ENCODE measurements at places on chromosomes 2 and 18.
A peak's percentile ranks its signal among the peaks of the same experiment; 100 is the strongest.

- DNase-seq: no peak
Measured at GRCh38 chr18:41320100-41320499, 634.9 kb upstream of the PIK3C3 start.

GRCh38 chr2:148521181-148521580, 123.4 kb upstream of the EPC2 start:
- no peak for DNase-seq

DNA sequence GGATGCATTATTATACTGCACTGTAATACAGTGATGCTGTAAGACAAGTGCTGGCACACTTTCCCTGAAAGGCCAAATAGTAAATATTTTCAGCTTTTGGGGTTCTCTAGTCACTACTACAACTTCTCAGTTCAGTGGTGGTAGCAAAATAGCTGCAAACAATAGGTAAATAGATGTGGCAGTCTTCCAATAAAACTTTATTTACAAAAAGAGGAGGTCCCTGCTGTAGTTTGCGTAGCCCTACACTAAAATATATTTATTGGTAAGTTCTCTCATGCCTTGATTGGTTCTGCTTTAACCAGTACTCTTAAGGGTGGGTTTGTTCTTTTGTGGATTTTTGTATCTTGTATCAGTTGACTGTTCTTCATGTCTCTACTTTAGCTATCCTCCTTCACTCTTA, 7.8 kb downstream of the GLS start:
- DNase-seq: no peak

- no peak for DNase-seq
Measured at GRCh38 chr2:175017618-175018414, 12.6 kb upstream of the CHN1 start.

- no peak for DNase-seq
Measured at GRCh38 chr2:96499061-96499960, 5.8 kb downstream of the NEURL3 start.

GRCh38 chr2:24675338-24675737, 117.9 kb downstream of the PTRHD1 start:
- DNase-seq: no peak

DNA sequence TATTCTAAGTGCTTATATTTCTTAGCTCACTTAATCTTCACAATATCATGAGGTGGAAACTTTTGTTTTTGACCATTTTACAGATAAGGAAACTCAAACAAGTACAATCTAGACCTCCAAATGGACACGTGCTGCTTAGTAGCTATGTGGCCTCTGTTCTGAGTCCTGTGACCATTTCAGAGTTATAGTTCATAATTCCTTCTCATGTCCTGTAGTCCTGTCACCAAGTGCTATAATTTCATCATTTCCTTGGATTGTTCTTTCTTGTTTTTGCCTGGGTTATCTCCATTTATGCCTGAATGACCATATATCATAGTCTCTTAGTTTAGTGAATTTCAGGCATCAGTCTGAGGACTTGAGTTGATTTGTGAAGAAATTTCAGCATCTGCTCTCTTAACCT, 91.7 kb downstream of the NUP35 start:
- DNase-seq: no peak

DNA sequence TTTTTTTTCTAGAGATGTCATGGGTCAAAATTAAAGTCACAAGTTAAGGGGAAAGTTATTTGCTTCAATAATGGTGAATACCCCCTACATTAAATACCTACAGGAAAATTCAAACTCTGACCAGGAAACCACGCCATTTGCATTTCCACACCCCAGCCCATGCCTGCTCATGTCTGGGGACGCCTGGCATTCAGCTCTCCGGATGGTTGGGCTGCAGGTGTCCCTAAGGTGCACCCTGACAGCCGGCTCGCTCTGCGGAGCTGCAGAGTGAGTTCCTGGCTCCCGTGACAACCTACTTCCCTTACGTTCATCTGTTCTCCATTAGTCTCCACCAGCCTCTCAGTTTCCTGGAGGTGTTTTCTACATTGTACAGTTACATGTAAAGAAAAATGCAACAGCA, 122.7 kb upstream of the RIOK3 start:
- DNase-seq: no peak

DNA sequence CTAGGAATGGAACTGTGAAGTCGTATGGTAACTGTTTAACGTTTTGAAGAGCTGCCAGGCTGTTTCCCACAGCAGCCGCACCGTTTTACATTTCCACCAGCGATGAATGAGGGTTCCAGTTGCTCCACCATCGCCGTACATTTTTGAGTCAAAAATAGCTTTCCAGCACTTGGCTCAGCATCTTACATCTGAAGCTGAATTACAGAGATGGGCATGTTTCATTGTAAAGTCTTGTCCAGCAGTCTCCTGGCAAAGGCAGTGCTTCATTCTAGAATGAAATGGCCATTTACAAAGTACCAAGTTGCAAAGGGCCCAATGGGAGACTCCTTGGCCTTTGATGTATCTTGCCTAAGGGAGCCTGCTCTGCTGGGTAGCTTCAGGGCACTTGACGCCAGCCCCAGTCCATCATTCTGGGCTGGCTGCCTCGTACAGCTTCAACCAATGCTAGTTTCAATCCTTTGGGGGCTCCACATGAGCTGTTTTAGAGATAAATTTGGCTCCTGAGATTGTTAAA, 45.1 kb downstream of the ATIC start:
- peak; percentile 17 for DNase-seq

DNA sequence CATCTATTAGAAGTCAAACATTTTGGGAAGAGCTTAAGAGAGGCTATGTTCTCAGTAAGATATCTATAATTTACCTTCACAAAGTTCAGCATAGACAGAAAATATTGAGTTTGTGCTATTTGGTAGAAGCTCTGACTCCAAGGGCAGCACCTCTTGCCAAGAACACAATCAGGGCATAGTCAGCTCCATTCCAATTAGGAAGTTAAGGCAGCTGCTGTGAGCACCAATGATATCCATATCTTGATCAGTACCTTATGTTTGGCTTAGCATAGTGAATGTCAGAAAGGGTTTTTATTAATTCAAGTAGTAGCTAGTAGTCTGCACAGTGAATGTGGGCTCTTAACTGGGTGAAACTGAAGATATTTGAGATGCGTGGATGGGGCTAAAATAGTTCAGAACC, 86.4 kb upstream of the SPRED2 start:
- peak; percentile 16 for DNase-seq

GRCh38 chr18:22185273-22185672, 15.9 kb downstream of the GATA6 start:
- DNase-seq: no peak

DNA sequence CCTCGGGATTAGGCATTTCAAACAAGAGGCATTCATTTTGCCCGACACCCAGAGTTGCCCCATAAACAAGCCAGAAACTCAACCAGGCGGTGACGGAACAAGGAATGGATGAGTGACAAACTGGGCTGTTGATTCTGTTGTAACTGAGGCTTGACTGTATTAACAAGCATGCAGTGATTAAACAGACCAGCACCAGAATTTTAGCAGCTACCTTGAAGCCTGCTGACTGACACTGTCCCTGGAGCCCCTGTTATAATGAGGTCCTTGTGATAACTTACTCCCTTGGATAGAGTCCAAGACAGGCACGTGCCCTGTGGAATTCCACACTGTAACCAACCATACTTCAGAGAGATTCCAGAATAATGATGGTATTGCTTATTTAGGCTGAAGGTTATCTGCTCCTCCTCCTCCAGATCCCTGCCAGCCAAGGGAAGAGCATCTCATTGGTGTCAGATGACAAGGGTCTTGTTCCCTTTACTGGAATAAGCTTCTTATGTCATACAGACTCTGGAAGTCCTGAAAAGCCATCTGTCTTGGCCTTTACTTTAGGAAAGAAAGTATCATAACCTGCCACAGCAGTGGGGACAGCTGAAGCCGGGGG, 97.1 kb upstream of the RMDN2 start:
- peak; percentile 51 for DNase-seq

DNA sequence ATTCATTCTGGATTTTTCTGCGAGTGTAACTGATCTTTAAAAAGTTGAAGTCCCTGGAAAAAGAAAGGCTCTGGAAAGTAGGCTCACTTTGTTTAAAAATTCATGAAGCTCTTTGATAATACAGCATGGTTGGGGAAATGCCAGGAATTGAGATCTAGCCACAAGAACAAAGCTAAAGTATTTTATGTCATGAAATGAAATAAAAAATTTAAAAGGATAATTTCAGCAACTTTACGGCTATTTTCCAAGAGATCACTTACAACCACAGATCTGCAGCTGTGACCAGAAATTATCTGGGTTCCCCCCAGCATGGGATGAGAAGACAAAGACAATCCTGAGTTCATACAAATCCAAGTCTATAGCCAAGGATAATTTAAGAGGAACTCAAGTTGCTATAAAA, 25.3 kb upstream of the RFX8 start:
- DNase-seq: no peak

DNA sequence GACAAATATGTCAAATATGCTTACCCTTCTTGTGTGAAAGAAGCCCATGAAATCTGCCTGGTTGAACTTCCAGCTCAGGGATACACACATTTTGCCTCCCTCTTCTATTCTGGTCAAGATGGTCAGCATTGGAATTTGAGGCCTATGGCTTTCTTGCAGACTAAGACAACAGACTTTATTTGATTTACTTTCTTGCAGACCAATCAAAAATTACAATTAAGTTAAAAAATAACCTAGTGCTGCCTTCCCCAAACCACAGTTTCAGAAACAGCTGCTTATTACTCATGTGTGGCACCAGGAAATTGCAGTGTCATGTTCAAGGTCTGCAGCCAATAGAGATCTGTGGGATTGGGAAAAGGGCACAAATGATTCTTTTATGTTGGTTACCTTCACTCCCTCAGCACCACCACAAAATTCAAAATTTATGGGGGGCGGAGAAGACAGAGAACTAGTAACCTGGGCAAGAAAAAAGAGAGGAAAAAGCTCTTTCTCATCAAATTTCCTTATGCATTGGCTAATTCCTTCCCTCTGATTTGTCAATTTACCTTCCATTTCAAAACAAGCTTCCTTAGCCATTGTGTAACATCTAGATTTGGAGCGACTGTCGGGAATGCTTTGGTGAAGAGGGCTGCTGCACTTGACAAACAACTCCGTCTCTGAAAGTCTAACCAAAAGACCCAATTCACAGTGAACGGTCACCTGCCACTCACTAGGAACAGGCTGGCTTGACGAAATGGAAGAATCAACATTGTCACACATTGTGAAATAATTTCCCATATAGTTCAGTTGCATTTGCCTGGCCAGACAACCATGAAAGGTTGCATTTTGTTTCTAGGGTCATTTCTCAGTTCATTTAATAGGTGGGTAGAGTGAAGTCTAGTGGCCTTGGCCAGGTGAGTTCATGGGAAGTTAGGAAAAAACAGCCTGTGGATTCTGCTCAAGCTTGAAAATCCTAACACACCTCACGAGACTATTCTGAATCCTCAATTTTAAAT, 100.4 kb upstream of the FZD5 start:
- DNase-seq: peak; percentile 54

DNA sequence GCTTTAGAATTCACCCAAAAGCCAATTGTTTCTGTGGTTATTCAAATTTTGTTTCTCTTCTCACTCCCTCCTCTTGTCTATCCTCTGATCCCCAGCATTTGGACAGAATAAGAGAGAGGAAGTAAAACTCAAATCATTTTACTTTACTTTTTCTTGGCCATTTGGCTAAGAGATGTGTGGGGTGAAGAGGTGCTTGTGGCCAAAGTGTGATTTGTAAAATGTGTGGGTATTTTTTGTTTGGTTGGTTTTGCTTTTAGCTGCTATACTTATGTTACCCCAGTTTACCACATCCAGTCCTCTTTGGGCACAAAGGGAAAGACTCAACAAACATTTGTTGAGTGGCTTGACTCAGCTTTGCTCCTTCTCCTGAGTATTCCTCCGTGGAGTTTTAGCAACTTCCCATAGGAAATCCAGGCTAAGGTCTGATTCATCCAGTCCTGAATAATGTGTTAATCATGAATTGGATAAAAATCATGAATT, 109.1 kb upstream of the CYP1B1 start:
- peak; percentile 47 for DNase-seq

GRCh38 chr2:199727306-199727705, 123.7 kb downstream of the FTCDNL1 start:
- DNase-seq: no peak

DNA sequence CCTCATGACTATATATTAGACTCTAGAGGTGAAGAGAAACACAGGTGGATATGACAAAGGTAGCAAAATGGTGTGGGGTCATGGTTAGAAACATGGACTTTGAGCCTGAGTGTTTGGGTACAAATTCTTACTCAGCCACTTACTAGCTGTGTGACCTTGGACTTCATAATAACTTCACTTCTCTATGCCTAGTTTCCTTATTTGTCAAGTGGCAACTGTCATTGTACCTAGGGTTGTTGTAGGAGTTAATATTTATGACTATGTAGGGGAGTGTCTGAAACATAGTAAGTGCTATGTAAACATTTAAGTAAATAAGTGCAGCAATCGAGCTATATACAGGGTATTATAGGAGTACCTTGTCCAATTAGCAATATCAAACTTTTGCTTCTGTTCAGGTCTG, 49.7 kb upstream of the RAPH1 start:
- DNase-seq: no peak

DNA sequence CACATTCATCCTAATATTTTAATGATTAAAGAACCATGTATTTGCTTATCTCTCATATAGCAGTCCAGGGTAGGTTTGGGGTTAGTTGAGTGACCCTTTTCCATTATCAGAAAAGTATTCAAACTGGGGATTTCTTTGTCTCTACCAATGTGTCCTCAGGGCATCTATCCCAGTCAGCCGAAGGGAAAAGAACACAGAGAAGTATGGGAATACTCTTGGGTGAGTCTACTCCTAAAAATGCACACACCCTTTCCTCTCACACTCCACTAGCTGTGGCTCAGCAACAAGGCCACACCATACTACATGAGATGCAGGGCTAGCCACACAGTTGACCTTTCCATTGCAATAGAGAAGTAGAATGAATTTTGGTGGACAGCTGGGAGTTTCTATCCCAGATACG, 114.3 kb downstream of the NXPH2 start:
- DNase-seq: no peak

GRCh38 chr2:203261326-203262159, 22.7 kb downstream of the CYP20A1 start:
- no peak for DNase-seq

- DNase-seq: no peak
Measured at GRCh38 chr2:231883468-231883881, 42.7 kb downstream of the NPPC start.

- no peak for DNase-seq
Measured at GRCh38 chr18:13237641-13238040, 19.1 kb downstream of the LDLRAD4 start.

- peak; percentile 86 for DNase-seq
Measured at GRCh38 chr2:43269706-43270105, 43.3 kb upstream of the ZFP36L2 start.
